ENCODE measurements at places on chromosomes 13 and 19. TPM values are rescaled to one million over a fixed set of nuclear protein-coding genes. Genes with fewer than 3 reads are reported as not detected.

DNA sequence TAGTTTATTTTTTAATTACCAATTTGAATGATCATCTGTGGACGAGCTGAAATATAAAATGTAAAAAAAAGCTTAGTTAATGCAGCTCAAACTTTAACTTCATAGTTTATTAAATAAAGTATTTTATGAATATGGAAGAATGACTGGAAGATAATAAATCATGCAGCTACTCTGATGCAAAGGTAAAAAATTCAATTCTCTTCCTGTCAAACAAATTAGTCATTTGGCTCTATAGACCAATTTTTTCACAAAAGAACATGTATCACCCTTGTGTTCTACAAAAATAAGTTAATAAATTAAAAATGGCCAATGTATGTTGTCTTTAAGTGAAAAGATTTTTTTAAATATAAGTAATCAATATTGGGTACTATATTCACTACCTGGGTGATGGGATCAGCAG is 26.2 kb downstream of the EXOSC8 start:
- H3K27ac ChIP-seq = no peak overlapping the region
- peak; percentile 10 for DNase-seq
- H3K4me1 ChIP-seq = peaks cover 42% of the 10 kb centered on the region
- peaks cover 55% of the 10 kb centered on the region for H3K36me3 ChIP-seq

KASH5 gene
- total RNA-seq = not detected

- peaks cover 16% of the 10 kb centered on the region for H3K4me1 ChIP-seq
- no peak overlapping the region for H3K4me3 ChIP-seq
- no peaks in the 10 kb centered on the region for H3K27me3 ChIP-seq
- no peak for DNase-seq
- H3K27ac ChIP-seq = no peak overlapping the region
Measured at GRCh38 chr19:55464039-55464661, 401 bp downstream of the C19orf85 start.

GRCh38 chr19:39518458-39518857 is 3.5 kb downstream of the SELENOV start:
- peaks cover 32% of the 10 kb centered on the region for H3K27me3 ChIP-seq
- H3K36me3 ChIP-seq = no peaks in the 10 kb centered on the region
- no peak overlapping the region for H3K4me3 ChIP-seq
- H3K27ac ChIP-seq = no peak overlapping the region
- no peaks in the 10 kb centered on the region for H3K4me1 ChIP-seq
- DNase-seq = no peak

FAM83E gene
- not detected for total RNA-seq

HSPB6 gene
- total RNA-seq = 14.1 TPM

- H3K27me3 ChIP-seq = no peaks in the 10 kb centered on the region
- H3K4me3 ChIP-seq = no peak overlapping the region
- H3K27ac ChIP-seq = no peak overlapping the region
- H3K36me3 ChIP-seq = no peaks in the 10 kb centered on the region
- no peak for DNase-seq
Measured at GRCh38 chr19:17406046-17406886, 836 bp upstream of the BST2 start.

C19orf85 gene
- not detected for total RNA-seq

- no peak overlapping the region for H3K27ac ChIP-seq
- H3K4me1 ChIP-seq = peaks cover 17% of the 10 kb centered on the region
- no peaks in the 10 kb centered on the region for H3K36me3 ChIP-seq
- H3K4me3 ChIP-seq = no peak overlapping the region
Measured at GRCh38 chr13:43291287-43292060, 268.1 kb downstream of the DNAJC15 start.

STOML3 gene
- total RNA-seq = not detected

GRCh38 chr19:2933490-2933910 is 11.3 kb downstream of the ZNF77 start:
- H3K36me3 ChIP-seq = peaks cover 30% of the 10 kb centered on the region
- H3K27me3 ChIP-seq = no peaks in the 10 kb centered on the region
- no peak overlapping the region for H3K4me3 ChIP-seq
- no peak for DNase-seq
- H3K27ac ChIP-seq = no peak overlapping the region

DNA sequence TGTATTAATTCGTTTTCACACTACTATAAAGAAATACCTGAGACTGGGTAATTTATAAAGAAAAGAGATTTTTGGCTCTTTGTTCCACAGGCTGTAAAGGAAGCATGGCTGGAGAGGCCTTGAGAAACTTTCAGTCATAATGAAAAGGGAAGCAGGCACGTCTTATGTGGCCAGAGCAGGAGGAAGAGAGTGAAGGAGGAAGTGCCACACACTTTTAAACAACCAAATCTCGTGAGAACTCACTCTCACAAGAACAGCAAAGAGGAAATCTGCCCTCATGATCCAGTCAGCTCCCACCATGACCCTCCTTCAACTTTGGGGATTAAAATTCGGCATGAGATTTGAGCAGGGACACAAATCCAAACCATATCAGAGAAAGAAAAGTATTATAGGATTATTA is 1255.9 kb upstream of the MIR17HG start:
- DNase-seq = no peak
- H3K27me3 ChIP-seq = no peaks in the 10 kb centered on the region
- H3K4me3 ChIP-seq = no peak overlapping the region
- no peaks in the 10 kb centered on the region for H3K36me3 ChIP-seq
- H3K27ac ChIP-seq = no peak overlapping the region

DNA sequence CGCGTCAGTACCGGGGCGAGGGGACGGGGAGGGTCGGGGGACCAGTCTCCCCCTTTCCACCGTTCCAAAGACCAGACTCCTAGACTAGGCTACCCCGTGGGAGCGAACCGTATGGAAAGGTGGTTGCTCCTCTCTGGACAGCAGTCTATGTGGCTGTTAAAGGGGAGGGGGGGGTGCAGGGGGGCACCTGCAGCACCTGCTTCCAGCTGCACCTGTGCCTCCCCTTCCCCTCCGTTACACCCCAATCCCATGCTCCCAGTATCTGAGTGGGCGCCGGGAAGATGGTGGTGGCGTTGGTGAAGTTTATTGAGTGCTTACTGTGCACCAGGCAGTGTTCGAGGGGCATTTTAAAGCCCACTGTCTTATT is 557 bp downstream of the ZNF524 start:
- H3K27ac ChIP-seq = 0 out of 2 replicates have a peak overlapping the region, but pooled peaks have one; percentile 84
- no peak for DNase-seq
- H3K4me1 ChIP-seq = peaks cover 10% of the 10 kb centered on the region
- no peaks in the 10 kb centered on the region for H3K36me3 ChIP-seq

DNA sequence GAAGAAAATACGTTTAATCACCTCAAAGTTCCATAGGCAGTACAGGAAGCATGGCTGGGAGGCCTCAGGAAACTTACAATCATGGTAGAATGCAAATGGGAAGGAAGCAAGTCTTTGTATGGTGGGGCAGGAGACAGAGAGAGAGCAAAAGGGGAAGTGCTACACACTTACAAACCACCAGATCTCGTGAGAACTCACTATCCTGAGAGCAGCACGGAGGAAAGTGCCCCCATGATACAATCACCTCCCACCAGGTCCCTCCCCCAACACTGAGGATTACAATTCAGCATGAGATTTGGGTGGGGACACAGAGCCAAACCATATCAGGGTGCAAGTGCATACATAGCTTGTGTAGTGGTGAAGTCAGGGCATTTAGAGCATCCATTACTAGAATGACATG is 92.3 kb upstream of the ANKRD10 start:
- peaks cover 28% of the 10 kb centered on the region for H3K4me1 ChIP-seq
- DNase-seq = no peak
- no peaks in the 10 kb centered on the region for H3K27me3 ChIP-seq
- peak overlapping the region; percentile 57 for H3K4me3 ChIP-seq
- peak overlapping the region; percentile 95 for H3K27ac ChIP-seq

- DNase-seq = no peak
- H3K4me1 ChIP-seq = no peaks in the 10 kb centered on the region
- H3K4me3 ChIP-seq = no peak overlapping the region
- H3K36me3 ChIP-seq = no peaks in the 10 kb centered on the region
- no peak overlapping the region for H3K27ac ChIP-seq
Measured at GRCh38 chr19:3537438-3538240, 1.3 kb upstream of the TEKTIP1 start.

DNA sequence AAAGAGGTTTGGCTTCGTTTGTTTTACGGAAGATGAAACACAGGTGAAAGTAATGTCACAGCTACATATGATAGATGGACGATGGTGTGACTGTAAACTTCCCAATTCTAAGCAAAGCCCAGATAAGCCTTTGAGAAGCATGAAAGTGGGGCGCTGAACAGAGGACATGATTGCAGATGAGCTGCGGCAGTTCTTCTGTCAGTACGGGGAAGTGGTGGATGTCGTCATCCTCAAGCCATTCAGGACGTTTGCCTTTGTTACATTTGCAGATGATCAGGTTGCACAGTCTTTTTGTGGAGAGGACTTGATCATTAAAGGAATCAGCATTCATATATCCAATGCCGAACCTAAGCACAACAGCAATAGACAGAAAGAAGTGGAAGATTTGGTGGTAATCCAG is 111.5 kb upstream of the DIAPH3 start:
- H3K27ac ChIP-seq = no peak overlapping the region
- no peak overlapping the region for H3K4me3 ChIP-seq
- no peak for DNase-seq
- no peaks in the 10 kb centered on the region for H3K4me1 ChIP-seq

ZNF433 gene
- total RNA-seq = 1.5 TPM

GRCh38 chr13:38759390-38759789 is 72.5 kb downstream of the FREM2 start:
- no peaks in the 10 kb centered on the region for H3K4me1 ChIP-seq
- H3K36me3 ChIP-seq = no peaks in the 10 kb centered on the region
- H3K27ac ChIP-seq = no peak overlapping the region

LATS2 gene
- total RNA-seq = 23.0 TPM

- H3K27me3 ChIP-seq = 0 out of 2 replicates have a peak, but pooled peaks cover 9% of the 10 kb centered on the region
- no peak overlapping the region for H3K4me3 ChIP-seq
- peak; percentile 44 for DNase-seq
- H3K36me3 ChIP-seq = no peaks in the 10 kb centered on the region
- H3K4me1 ChIP-seq = no peaks in the 10 kb centered on the region
Measured at GRCh38 chr19:35555301-35556005, 8.0 kb downstream of the ATP4A start.

DNA sequence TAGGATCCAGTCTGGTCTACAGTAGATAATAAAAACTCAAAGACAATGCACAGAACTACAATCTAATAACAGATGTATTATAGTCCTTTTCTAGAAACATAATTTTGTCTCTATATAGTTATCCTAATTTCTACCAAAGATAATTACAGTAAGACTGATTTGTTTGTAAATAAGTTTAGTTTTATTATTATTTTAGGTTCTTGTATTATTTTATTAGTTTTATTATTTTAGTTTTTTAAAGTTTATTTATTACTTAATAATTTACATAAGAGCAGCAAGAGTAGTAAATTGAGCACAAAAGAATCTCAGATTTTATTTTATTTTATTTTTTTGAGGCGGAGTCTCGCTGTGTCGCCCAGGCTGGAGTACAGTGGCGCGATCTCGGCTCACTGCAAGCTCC is 22.3 kb upstream of the ZNF227 start:
- H3K36me3 ChIP-seq = no peaks in the 10 kb centered on the region
- DNase-seq = no peak
- H3K4me1 ChIP-seq = no peaks in the 10 kb centered on the region
- no peaks in the 10 kb centered on the region for H3K27me3 ChIP-seq

HPN gene
- not detected for total RNA-seq

GRCh38 chr19:16425993-16426392 is 45.8 kb downstream of the EPS15L1 start:
- H3K4me3 ChIP-seq = no peak overlapping the region
- no peak for DNase-seq
- no peak overlapping the region for H3K27ac ChIP-seq
- no peaks in the 10 kb centered on the region for H3K27me3 ChIP-seq
- H3K36me3 ChIP-seq = no peaks in the 10 kb centered on the region

HIPK4 gene
- total RNA-seq = not detected

DNA sequence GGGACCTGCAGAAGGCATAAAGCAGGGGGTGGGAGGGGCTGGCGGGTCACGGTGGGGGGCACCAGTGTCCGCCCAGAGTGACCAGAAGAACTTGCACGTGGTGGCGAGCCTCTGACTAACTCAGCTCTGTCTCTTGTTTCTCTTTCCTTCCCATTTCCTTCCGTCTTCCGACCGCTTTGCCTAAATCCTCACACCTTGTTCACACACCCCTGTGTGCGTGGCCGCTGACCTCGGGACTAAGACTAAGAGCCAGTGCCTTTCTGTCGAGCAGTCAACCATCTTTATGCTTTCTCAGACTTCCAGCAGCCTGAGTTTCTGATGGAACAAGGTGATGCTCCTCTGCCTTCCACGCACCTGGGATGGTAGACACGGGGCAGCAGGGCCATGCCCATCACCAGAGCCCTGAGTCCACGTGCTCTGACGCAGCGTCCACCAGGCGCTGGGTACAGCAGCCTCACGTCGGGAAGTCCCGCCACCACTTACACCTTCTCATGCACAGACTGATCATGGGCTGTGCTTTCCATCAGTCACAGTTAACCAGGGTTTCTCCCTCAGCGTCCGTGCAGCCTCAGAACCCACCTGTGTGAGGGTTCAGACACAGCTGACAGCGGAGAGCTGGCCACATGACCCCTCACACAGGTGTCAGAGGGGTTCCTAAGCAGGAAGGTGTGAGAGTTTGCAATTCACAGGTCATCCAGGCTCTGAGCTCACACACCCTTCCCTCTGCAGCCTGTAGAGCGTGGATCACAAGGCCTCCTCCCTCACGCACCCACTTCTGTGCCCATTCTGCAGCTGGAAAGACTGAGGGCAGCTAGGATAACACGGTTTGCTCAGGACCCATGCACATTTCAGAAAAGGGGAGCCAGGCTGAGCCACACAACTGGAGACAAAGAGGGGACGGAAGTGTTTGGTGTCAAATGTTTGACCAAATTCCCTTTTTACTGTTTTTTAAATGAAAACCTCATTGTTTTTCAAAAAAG is 90.7 kb upstream of the MCF2L start:
- H3K4me1 ChIP-seq = no peaks in the 10 kb centered on the region
- no peak for DNase-seq
- H3K27ac ChIP-seq = no peak overlapping the region
- no peaks in the 10 kb centered on the region for H3K36me3 ChIP-seq
- H3K27me3 ChIP-seq = no peaks in the 10 kb centered on the region

GFY gene
- total RNA-seq = not detected

DNA sequence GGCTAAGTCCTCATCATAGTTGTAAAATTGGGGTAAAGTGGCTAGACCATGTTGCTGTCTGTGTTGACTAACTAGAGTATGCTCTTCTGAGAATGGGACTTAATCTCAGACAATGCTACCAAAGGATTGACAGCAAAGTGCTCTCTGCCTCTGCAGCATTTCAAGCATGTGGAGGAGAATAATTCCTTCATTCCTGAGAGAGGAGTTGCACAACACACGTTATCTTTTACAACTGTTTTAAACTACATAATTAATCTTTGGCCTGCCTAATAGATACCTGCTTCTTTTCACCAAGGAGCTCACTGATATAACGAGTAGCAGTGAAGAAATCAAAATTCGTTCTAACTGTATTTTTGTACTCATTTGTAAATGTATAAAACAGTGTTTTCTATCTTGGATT is 2172.2 kb downstream of the PCDH9 start:
- H3K4me1 ChIP-seq = no peaks in the 10 kb centered on the region
- H3K36me3 ChIP-seq = no peaks in the 10 kb centered on the region
- no peaks in the 10 kb centered on the region for H3K27me3 ChIP-seq

GRCh38 chr13:100773923-100774663 is 99.5 kb upstream of the TMTC4 start:
- H3K27me3 ChIP-seq = no peaks in the 10 kb centered on the region
- H3K4me1 ChIP-seq = no peaks in the 10 kb centered on the region
